ENCODE measurements at places on chromosomes 5 and 9. TPM values are rescaled to one million over a fixed set of nuclear protein-coding genes. Genes with fewer than 3 reads are reported as not detected.

DNA sequence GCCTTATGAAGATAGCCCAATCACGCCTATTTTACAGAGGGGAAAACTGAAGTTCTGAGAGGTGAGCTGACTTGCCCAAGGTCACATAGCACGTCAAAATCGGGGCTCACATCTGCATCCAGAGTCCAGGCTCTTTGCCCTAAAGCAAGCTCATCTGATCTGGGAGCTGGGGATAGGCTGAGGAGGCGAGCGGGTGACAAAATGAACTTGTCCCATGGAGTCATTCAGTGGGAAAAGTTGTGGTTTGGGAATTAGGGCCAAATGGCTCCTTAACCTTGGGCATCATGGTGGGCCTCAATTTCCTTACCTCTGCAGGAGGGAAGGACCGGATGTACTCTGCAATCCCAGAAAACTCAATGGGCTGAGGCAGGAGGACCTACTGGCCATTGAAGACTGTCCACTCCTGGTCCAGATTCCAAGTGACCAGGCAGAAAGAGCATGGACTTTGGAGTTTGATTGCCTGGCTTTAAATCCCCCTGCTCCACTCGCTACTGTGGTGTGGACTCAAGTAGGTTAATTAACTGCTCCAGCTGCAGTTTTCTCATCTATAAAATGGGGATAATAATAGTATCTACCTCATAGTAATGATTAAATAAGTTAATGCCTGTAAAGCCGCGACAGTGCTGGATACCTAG is 160.4 kb downstream of the RGS3 start:
- no peak for DNase-seq

- DNase-seq, result no peak
These were observed 80.8 kb downstream of the LMNB1 start for GRCh38 chr5:126857472-126858410.

DNA sequence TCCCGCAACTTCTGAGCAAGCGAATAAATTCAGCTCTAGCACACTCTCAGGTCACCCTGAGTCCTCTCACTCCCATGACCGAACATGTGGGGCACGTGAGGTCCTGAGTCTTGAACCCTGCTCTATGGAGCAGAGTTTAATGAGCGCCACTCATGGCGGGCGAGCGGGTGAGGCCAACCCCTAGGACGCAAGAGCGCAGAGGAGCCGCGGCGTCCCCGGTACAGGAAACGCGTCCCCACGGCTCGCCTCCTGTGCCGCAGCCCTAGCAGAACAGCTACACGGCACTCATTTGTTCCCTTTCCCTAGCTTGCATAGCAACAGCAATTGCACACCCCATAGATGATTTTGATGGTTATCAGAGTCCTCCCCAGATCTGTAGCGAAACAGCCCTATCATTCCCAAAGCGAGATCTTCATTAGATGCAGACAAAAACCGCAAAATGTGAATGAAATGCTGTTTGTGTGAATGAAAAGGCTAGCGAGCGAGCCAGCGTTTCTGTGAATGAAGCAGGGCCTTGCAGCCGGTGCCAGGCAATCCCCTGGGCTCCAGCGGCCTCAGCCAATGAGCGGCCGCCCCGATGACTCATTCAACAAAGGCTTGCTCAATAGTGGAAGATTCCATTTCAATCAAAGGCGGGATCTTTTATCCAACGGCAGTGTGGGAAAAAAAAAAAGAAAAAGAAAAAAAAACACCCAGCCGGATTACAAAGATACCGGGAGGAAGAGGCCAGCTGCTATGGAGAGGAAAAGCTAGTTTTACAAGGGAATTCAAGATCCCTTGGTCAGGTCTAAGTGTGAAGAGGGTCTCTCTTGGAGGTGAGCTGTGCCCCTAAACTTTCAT is 1.5 kb upstream of the SHC3 start:
- DNase-seq, result peak; percentile 91

- DNase-seq, result no peak
These were observed 46.1 kb downstream of the STK10 start for GRCh38 chr5:172141949-172142319.

GRCh38 chr9:124551472-124552272 is 44.5 kb upstream of the NR5A1 start:
- peak; percentile 70 for DNase-seq

Gene CDO1
- total RNA-seq, result 0.55 TPM

Gene PRLR
- total RNA-seq, result 0.35 TPM

Data from renal cortical epithelial cell (primary cell).